HT1080 (cell line): ENCODE measurements at places on chromosomes 7 and 10. TPM values are rescaled to one million over a fixed set of nuclear protein-coding genes. Genes with fewer than 3 reads are reported as not detected.

- DNase-seq: peak; percentile 69
Observed at GRCh38 chr10:62038609-62039190, 137.2 kb downstream of the ARID5B start.

DNA sequence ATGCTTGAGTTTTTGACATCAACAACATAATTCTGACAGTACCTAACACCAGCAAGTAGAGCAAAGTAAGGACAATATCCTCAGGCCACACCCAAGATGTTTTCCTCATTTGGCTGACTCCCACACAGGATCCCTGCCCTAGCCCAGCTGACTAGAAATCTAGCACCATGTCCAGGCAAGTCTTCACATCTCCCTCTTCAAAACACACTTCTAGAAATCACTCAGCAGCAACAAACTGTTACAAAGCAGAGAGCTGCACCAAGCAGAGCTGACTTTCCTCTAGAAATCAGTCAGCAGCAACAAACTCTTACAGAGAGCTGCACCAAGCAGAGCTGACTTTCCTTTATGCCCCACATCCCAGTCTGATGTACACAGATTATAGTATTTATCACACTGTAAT is 7.7 kb downstream of the TMEM168 start:
- no peak for DNase-seq

- no peak for DNase-seq
Observed at GRCh38 chr10:130171196-130171595, 35.0 kb downstream of the GLRX3 start.

- no peak for DNase-seq
Observed at GRCh38 chr10:85602306-85602705, 764.3 kb downstream of the GRID1 start.

DNA sequence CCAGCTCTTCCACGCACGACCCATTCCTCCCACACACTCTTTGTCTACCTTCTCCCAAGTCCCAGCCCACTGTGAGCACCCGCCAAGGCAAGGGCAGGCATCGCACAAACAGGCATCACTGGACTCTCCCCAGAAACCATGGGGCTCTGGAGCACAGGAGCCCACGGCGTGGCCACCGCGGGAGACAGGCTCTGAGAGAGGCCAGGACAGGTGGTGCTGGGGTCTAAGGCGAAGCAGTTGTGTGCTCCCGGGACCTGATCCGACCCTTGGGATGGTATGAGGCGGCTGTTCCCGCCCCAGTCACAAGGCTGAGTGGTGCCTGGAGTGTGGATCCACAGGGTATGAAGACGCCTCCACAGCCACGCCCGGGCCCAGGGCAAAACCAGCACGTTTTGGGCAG is 156.9 kb downstream of the MAD1L1 start:
- DNase-seq: no peak

DNA sequence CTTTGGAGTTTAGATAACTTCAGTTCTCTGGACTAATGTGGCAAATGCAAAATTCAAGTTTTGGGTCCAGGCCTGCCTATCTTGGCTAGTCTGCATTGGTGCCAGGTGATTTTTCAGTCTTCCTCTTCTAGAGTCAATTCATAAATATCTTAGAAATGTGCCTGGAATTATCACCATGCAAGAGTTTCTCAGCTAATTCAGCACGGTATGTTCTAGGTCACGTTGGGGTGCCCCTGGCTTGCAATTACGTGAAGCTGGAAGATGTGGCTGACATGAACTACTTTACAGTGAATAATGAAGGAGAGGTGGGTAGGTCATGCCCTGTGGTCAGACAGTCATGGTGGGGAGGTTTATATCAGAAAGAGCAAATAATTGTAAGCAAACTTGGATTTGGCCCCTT is 25.0 kb downstream of the ZDHHC6 start:
- DNase-seq: no peak

- DNase-seq: no peak
Observed at GRCh38 chr10:35532141-35532540, 73.0 kb upstream of the GJD4 start.

DNA sequence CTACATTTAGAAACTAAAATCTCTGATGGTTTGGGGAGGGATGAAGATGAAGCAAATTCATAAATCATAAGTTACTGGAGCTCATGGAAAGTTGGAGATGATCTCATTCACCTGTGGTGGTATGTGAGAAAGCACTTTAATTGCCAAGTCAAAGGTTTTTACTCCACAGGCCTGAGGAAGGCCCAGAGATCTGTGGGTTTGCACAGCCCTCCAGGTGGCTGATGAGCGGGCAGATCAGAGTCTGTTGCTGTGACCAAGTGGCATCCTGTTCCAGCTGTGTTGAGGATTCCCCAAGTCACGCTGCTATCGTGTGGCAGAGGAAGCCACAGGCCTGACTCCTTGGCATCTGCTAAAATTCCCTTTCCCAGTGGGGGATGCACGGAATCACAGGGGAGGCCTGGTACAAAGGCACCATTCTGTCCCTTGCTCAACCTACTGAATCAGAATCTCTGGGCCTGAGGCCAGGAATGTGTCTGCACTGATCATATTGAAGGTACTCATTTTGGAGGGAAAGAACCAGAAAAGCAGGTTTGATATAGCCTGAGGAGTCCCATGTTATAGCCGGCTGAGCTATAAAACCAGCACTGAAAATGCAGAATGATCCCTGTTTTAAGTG is 19.7 kb upstream of the DDC start:
- DNase-seq: peak; percentile 58

- DNase-seq: no peak
Observed at GRCh38 chr7:52504561-52504960, 530.9 kb upstream of the POM121L12 start.

GRCh38 chr10:61635932-61636331 is 26.8 kb upstream of the CABCOCO1 start:
- peak; percentile 52 for DNase-seq

- no peak for DNase-seq
Observed at GRCh38 chr10:69896606-69897231, 95.0 kb downstream of the COL13A1 start.

Gene DGKI
- 21.6 and 22.3 TPM in 2 replicates for total RNA-seq

Gene GPR37
- 0.79 and 0.80 TPM in 2 replicates for total RNA-seq

Gene EIF3B
- total RNA-seq: 248 and 258 TPM in 2 replicates

- DNase-seq: peak; percentile 46
Observed at GRCh38 chr7:142866361-142867096, 11.7 kb downstream of the EPHB6 start.

Gene MUC12
- total RNA-seq: not detected in 2 replicates
